ENCODE measurements at places on chromosomes 2 and 18.

DNA sequence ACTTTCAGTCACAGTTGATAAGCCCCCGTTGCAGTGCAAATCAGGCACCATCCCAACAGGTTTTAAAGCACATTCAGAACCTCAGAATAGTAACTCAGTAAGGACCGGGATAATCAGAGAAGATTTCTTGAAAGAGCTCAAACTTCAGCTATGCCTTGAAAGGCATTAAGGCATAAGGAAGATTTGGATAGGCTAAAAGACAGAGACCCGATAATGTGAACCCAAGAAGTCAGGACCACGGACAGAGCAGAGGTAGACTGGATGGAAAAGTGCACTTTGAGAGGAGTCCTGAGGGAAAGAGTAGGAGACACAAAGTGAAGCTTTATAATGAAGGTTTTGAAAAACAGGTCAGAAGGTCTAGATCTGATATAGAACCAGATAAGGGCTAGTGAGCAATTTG lies 36.9 kb upstream of the KLF7 start:
- peak; percentile 68 for DNase-seq
- H3K27me3 ChIP-seq = peaks cover 5% of the 10 kb centered on the region
- no peak overlapping the region for H3K4me3 ChIP-seq
- H3K4me1 ChIP-seq = no peaks in the 10 kb centered on the region
- H3K27ac ChIP-seq = no peak overlapping the region

- peaks cover 4% of the 10 kb centered on the region for H3K4me1 ChIP-seq
- no peaks in the 10 kb centered on the region for H3K27me3 ChIP-seq
- H3K27ac ChIP-seq = no peak overlapping the region
Observed at GRCh38 chr2:165406173-165406572, 63.3 kb upstream of the CSRNP3 start.

- H3K36me3 ChIP-seq = no peaks in the 10 kb centered on the region
- H3K27me3 ChIP-seq = peaks cover 3% of the 10 kb centered on the region
- no peak overlapping the region for H3K27ac ChIP-seq
Observed at GRCh38 chr2:31524592-31524991, 56.1 kb downstream of the SRD5A2 start.

DNA sequence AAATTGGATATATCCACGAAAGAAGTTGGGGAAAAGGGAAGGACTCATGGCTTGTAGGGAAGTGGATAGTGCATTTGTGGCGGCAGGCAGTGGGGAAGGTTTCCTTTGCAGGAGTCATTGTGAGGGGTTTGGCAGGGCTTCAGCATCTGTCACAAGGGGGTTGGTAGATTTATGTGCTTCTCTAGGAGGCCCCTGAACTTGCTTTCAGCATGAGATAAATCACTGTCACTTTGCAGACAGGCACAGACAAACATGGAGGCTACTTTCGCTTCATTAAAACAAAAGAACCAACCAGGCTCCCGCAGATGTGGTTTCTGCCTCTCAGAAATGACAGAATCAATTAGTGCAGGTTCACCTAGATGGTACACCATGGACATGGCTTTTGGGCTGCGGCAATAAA lies 340.7 kb downstream of the TGIF1 start:
- no peak overlapping the region for H3K27ac ChIP-seq
- H3K27me3 ChIP-seq = no peaks in the 10 kb centered on the region
- no peak for DNase-seq
- no peaks in the 10 kb centered on the region for H3K36me3 ChIP-seq
- H3K4me1 ChIP-seq = no peaks in the 10 kb centered on the region

- DNase-seq = no peak
- H3K4me1 ChIP-seq = peaks cover 11% of the 10 kb centered on the region
- H3K4me3 ChIP-seq = no peak overlapping the region
- no peaks in the 10 kb centered on the region for H3K27me3 ChIP-seq
- H3K36me3 ChIP-seq = no peaks in the 10 kb centered on the region
Observed at GRCh38 chr2:162084536-162084935, 10.5 kb upstream of the DPP4 start.

DNA sequence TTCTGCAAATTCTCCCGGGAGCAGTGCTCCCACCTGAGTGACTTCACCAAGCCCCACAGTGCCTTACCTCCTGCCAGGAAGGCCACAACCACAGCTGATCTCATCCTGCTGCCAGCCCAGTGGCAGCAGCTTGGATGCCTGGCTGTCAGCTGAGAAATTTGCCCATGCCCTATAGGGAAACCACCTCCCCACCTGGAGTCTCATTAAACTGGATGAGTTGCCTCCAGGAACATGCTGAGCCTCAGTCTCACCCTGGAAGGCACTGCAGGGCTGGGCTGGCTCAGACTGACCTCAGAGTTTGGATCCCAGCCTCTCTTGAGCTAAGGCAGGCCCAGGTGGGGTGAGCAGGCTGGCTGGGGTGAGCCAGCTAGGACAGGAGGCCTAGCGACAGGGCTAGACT lies 23.3 kb downstream of the REEP1 start:
- no peak overlapping the region for H3K27ac ChIP-seq
- H3K4me3 ChIP-seq = no peak overlapping the region
- no peak for DNase-seq
- H3K36me3 ChIP-seq = no peaks in the 10 kb centered on the region

DNA sequence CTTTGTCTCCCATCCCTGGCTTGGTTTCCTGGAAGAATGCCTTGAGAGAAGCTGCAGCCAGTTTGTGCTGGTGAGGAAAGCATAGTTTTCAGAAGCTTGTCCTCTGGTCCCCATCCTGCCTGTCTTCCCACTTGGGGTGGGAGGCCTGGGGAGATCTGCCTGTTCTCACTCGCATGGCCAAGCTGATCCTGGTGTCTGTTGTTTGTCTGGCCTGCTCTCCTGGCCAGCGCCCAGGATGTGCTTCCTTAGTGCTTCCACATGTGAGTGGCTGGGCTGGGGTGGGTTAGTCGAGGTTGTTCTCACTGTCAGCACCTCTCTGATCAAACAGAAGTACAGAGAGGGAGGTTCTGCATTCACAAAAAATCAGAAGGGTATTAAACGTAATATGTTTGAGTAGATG lies 49.5 kb downstream of the PTPRM start:
- H3K27ac ChIP-seq = no peak overlapping the region
- H3K27me3 ChIP-seq = no peaks in the 10 kb centered on the region

DNA sequence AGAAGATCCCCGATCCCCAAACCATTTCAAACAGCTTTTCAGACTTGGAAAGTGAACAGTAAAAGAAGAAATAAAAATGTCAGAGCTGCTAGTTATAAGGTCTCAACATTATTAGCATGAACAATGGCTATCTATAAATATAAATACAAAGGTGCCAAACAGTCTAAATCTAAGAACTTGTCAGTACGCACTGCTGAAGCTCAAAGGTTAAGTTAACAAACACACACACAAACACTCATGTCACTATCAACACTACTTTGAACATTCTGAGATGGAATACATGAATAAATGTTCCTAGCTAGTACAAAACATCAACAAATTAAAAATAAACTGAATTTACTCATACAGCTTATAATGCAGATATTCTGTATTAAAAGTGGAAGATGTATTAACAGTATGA lies 108.7 kb downstream of the CDH2 start:
- no peak overlapping the region for H3K4me3 ChIP-seq
- no peaks in the 10 kb centered on the region for H3K27me3 ChIP-seq
- DNase-seq = no peak

- H3K27ac ChIP-seq = no peak overlapping the region
- H3K4me3 ChIP-seq = no peak overlapping the region
- H3K27me3 ChIP-seq = no peaks in the 10 kb centered on the region
- H3K36me3 ChIP-seq = no peaks in the 10 kb centered on the region
Observed at GRCh38 chr2:30470426-30470825, 23.4 kb downstream of the LCLAT1 start.

GRCh38 chr2:39128919-39129391 lies 8.1 kb upstream of the SOS1 start:
- H3K27ac ChIP-seq = no peak overlapping the region
- peaks cover 5% of the 10 kb centered on the region for H3K4me1 ChIP-seq
- H3K36me3 ChIP-seq = no peaks in the 10 kb centered on the region
- no peak overlapping the region for H3K4me3 ChIP-seq
- no peak for DNase-seq

- no peak for DNase-seq
- H3K4me3 ChIP-seq = no peak overlapping the region
- no peaks in the 10 kb centered on the region for H3K27me3 ChIP-seq
- no peaks in the 10 kb centered on the region for H3K4me1 ChIP-seq
Observed at GRCh38 chr2:171018522-171018921, 89.5 kb downstream of the GORASP2 start.

- H3K36me3 ChIP-seq = no peaks in the 10 kb centered on the region
- peaks cover 4% of the 10 kb centered on the region for H3K4me1 ChIP-seq
- no peaks in the 10 kb centered on the region for H3K27me3 ChIP-seq
- no peak overlapping the region for H3K27ac ChIP-seq
- DNase-seq = no peak
Observed at GRCh38 chr18:56086176-56086575, 498.2 kb upstream of the TCF4 start.

- H3K27ac ChIP-seq = no peak overlapping the region
- no peak for DNase-seq
- H3K36me3 ChIP-seq = no peaks in the 10 kb centered on the region
- no peaks in the 10 kb centered on the region for H3K4me1 ChIP-seq
- H3K27me3 ChIP-seq = no peaks in the 10 kb centered on the region
- no peak overlapping the region for H3K4me3 ChIP-seq
Observed at GRCh38 chr2:187213798-187214197, 234.3 kb downstream of the CALCRL start.

GRCh38 chr2:112686348-112687217 lies 34.2 kb upstream of the NT5DC4 start:
- no peaks in the 10 kb centered on the region for H3K36me3 ChIP-seq
- no peak for DNase-seq
- H3K27ac ChIP-seq = no peak overlapping the region
- H3K27me3 ChIP-seq = no peaks in the 10 kb centered on the region

GRCh38 chr2:207157731-207158130 lies 8.0 kb downstream of the KLF7 start:
- no peak overlapping the region for H3K27ac ChIP-seq
- H3K4me3 ChIP-seq = no peak overlapping the region
- no peaks in the 10 kb centered on the region for H3K27me3 ChIP-seq
- peaks cover 10% of the 10 kb centered on the region for H3K4me1 ChIP-seq

- no peaks in the 10 kb centered on the region for H3K36me3 ChIP-seq
- DNase-seq = no peak
- no peak overlapping the region for H3K4me3 ChIP-seq
- H3K27ac ChIP-seq = no peak overlapping the region
- no peaks in the 10 kb centered on the region for H3K4me1 ChIP-seq
Observed at GRCh38 chr2:31284107-31284506, 50.2 kb downstream of the EHD3 start.

DNA sequence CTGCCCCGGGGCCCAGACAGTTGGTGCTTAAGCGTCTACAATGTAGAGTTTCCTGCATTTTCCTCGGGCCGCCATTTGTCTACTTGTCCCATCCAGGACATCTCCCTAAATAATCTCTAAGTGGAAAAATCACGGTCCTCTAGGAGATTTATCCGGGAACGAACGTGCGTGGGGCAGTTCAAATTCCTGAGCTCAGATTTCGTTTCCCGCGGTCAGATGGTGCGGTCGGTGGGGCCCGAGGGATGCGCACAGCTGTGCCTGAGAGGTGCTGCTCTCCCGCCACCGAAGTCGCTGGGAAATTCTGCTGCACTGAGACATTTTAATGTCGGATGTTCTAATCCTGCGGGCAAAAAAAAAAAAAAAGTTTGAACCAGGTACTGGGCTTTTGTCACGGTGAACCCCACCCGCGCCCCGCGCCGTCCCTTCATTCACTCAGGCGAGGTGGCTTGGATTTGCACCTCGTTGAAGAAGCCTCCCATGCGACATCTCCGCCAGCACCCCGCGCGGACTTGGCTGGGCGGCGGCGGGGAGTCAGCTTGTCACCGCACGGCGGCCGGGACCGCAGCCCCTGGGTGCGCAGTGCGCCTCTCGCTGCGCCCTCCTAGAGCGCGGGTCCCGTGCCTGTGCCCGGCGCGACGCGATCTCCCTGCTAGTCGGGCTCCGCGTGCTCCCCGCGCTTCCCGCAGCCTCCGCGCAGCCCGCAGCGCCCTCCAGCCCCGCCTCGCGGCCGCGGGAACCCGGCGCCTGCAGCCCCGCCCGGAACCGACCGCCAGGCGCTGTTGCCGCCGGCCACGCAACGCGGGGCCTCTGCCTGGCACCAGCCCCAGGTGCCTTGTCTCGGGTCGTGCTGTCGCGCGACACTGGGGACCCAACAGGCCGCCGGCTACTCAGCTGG lies 191.9 kb upstream of the TCF4 start:
- peaks cover 45% of the 10 kb centered on the region for H3K27me3 ChIP-seq
- H3K36me3 ChIP-seq = no peaks in the 10 kb centered on the region
- peak; percentile 54 for DNase-seq
- no peaks in the 10 kb centered on the region for H3K4me1 ChIP-seq
- no peak overlapping the region for H3K27ac ChIP-seq
- peak overlapping the region; percentile 48 for H3K4me3 ChIP-seq

DNA sequence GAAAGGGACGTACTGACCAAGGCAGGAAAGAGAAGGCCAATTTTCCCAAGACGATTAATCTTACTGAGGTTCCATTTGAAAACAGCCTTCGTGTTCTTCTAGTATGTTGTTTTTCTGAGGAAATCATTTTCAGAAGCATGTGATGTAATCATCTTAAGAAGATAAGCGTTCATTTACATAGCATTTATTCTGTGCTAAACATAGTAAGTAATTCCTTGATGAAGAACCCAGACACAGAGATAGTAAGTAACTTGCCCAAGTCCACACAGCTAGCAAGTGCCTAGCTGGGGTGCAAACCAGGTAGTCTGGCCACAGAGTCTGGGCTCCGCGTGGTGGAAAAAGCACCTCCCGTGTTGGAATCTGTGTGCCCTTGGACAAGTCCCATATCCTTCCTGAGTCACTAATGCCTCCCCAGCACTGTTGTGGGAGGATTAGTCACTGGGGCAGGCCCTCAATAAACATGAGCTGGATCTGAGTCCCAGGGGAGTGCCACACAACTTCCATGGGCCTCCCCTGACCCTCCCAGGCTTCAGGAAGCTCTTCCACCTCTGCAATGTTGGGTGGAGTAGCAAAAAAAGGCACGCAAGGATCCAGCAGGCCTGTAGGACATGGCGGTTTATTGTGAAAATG lies 26.9 kb upstream of the ASAP2 start:
- DNase-seq = peak; percentile 49
- H3K4me3 ChIP-seq = no peak overlapping the region
- no peaks in the 10 kb centered on the region for H3K36me3 ChIP-seq
- peak overlapping the region; percentile 92 for H3K27ac ChIP-seq
- no peaks in the 10 kb centered on the region for H3K27me3 ChIP-seq

DNA sequence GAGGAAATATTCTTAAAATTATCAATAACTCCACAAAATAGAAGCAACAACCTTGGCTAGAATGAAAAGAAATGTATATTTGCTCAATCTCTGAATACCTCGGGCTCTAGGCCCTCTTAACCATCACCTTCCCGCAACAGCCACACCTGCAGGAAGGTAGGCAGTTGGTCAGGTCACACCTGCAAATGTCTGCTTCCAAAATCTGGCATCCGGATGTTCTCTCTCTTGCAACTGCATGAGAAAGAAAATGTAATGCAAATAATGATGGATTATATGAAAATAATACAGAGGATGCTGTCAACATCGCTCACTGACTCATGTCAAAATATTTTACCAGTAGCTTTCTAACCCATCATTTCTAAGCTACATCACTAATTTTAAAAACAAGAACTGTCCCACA lies 148.3 kb downstream of the SATB2 start:
- no peak overlapping the region for H3K4me3 ChIP-seq
- no peaks in the 10 kb centered on the region for H3K4me1 ChIP-seq
- H3K27me3 ChIP-seq = no peaks in the 10 kb centered on the region
- no peak for DNase-seq

GRCh38 chr18:35522130-35522959 lies 24.6 kb upstream of the INO80C start:
- no peak overlapping the region for H3K4me3 ChIP-seq
- H3K36me3 ChIP-seq = no peaks in the 10 kb centered on the region
- H3K4me1 ChIP-seq = peaks cover 8% of the 10 kb centered on the region
- DNase-seq = no peak
- no peak overlapping the region for H3K27ac ChIP-seq
- H3K27me3 ChIP-seq = no peaks in the 10 kb centered on the region

- no peaks in the 10 kb centered on the region for H3K27me3 ChIP-seq
- DNase-seq = no peak
- H3K4me3 ChIP-seq = no peak overlapping the region
- no peaks in the 10 kb centered on the region for H3K36me3 ChIP-seq
Observed at GRCh38 chr2:147182260-147182659, 662.6 kb upstream of the ACVR2A start.
